Hepatocyte (in vitro differentiated cells): ENCODE measurements at places on chromosomes 2 and 18.

GRCh38 chr2:144886862-144887261 lies 366.9 kb upstream of the ZEB2 start:
- no peaks in the 10 kb centered on the region for H3K36me3 ChIP-seq
- H3K4me3 ChIP-seq = no peak overlapping the region
- no peak for DNase-seq
- no peaks in the 10 kb centered on the region for H3K27me3 ChIP-seq

- DNase-seq = peak; percentile 37
- H3K27me3 ChIP-seq = no peaks in the 10 kb centered on the region
- peaks cover 18% of the 10 kb centered on the region for H3K4me1 ChIP-seq
- H3K4me3 ChIP-seq = no peak overlapping the region
These were observed 40.1 kb upstream of the CLASP1 start for GRCh38 chr2:121689356-121689755.

- peaks cover 24% of the 10 kb centered on the region for H3K4me1 ChIP-seq
- H3K27ac ChIP-seq = peak overlapping the region; percentile 94
- DNase-seq = peak; percentile 91
- H3K36me3 ChIP-seq = no peaks in the 10 kb centered on the region
These were observed 3.6 kb downstream of the ZNF516 start for GRCh38 chr18:76491473-76491775.

GRCh38 chr18:45334191-45334590 lies 281.1 kb upstream of the SLC14A2 start:
- DNase-seq = no peak
- no peaks in the 10 kb centered on the region for H3K36me3 ChIP-seq
- H3K27me3 ChIP-seq = no peaks in the 10 kb centered on the region
- no peak overlapping the region for H3K4me3 ChIP-seq

DNA sequence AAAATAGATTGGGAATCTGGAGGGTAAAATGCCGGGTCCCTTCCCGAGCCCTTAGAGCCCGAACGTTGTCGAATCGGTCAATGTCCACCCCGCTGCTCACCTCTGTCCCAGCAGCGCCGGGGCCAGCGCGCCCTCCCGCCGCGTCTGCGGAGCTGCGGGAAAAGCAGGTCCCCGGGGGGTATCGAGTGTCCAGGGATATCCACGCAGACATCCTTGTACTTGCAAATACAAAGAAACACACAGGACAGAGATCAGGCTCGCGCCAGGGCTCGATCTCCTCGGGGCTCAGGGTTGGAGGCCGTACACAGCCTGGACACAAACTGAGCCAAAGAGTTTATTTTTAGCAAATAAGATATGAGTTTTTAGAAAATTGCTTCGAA lies 2.3 kb upstream of the GATA6 start:
- no peaks in the 10 kb centered on the region for H3K27me3 ChIP-seq
- no peaks in the 10 kb centered on the region for H3K36me3 ChIP-seq
- peak overlapping the region; percentile 100 for H3K27ac ChIP-seq
- peaks cover 9% of the 10 kb centered on the region for H3K4me1 ChIP-seq
- H3K4me3 ChIP-seq = peak overlapping the region; percentile 87
